ENCODE measurements at places on chromosomes 6 and 20.

DNA sequence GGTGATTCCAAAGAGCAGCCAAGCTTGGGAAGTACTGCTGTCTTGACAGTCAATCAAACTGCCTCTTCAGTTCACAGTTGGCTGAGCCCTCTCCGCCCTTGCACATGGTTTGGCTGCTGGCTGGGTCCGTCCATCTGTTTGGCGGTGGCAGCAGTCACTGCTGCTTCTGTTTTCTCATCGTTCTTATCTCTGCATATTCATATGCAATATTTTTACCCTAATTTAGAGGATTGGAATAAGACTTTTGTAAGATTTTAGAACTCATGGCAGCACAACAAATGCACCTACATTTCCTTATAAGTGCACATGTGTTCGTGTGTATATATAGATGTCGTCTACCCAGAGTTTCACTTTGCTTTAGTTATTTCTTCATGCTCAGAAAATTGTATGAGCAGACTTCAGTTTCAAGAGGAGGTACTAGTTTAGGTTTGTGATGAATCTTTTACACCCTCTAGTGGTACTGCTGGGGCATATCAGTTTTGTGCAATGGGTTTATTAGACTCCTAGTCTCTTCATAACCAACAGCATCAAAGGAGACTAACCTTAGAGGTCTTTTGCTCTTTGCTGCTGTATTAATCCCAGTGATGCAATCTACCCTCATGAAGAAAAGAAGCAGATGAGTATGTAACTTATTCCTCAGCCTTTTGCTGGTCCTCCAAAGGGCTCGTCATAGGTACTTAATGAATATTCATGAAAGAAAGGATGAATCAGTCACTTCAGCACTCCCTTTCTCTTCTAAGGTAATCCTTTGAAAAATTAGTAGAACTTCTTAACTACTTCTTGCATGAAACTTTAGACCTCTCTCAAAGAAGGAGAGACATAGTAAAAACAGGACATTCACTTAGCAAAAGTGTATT, 44.3 kb downstream of the KHDC1L start:
- peak; percentile 62 for DNase-seq

GRCh38 chr20:22423190-22423832, 161.1 kb downstream of the FOXA2 start:
- DNase-seq = no peak

GRCh38 chr6:82030761-82031503, 216.6 kb downstream of the IBTK start:
- no peak for DNase-seq

GRCh38 chr20:24773751-24774201, 175.3 kb upstream of the CST7 start:
- peak; percentile 90 for DNase-seq

DNA sequence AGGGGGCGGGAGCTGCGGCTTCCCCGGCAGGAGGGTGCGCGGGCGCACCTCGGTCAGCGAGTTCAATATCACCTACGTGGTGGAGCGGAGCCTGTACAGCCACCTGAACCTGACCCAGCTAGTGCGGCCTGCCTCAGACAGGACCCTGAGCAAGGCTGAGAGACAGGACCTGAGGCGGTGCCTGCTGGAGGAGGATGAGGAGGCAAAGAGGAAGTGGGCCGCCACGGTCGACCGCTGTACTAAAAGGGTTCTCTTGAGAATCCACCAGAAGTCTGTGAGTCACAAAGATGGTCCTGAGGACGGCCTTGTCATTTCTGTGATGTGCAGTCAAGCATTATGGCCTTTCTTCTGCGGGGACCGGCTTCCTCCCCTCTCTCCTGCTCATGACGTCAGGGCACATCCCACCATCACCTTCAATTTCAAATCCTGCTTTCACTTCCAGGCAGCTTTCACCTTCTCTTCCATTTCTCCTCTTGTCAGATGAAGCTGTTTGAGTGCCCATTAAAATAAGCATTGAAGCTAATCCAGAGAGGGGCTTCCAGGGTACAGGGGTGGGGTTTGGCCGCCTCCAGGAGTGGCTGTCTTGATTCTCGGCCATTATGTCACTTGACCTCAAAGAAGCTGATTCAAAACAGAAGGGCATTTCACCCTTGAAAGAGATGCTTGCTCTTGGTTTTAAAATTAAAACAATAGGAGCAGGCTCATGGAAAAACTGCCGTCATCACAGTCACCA, 177.6 kb downstream of the SASH1 start:
- peak; percentile 59 for DNase-seq

- no peak for DNase-seq
These were observed 166.2 kb downstream of the EDN1 start for GRCh38 chr6:12456343-12456742.

DNA sequence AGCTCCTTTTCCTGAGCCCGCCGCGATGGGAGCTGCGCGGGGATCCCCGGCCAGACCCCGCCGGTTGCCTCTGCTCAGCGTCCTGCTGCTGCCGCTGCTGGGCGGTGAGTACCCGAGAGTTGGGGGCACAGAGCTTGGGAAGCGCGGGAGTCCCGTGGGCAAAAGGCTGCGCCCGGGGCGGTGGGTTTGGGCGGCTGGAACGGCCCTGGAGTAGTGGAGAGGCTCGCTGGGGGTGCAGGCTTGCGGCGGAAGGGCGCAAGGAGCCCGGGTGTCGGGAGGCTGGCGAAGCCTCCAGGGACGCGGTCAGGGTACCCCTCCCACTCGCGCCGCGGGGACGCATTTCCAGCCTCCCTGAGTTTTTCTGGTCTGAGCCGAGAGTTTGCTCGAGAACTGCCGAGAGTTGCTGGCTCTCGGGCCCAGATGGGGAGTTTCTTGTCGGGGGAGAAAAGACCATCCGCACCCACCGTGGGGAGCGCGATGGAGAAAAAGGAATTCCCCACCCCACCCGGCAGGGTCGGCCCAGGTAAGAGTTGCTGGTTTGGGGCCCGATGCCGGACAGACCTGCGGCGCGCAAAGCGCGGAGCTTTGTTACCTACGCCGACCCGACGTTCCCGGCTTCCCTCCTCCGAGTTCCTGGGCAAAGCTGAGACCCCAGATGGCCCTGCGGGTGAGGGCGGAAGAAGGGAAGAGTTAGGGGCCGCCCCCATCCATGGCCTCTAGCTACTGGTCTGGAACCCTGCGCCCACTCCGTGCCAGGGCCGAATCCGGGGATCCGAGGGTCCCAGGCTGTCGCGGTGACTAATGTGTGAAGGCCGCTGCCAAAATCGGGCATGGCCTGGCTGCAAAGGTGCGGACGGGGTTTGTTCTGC, 584 bp downstream of the PTK7 start:
- DNase-seq = no peak

DNA sequence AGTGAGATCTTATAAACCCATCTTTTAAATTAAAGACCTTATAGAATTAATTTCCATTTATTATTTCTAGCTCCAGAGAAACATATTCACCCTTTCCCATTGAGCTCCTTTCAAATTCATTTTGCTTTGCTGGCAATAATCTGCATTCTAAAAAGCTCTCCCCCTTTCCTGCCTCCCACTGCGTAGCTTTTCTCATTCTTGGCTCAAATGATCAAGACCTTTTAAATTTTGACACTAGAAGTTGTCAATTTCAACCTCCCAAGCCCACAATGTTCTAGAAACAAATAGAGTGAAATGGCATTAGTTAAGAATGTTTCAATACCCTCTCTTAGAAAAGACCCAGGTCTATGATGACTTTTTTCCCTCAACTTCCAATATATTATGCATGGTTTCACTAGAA, 186.9 kb downstream of the AKAP7 start:
- no peak for DNase-seq

GRCh38 chr6:137303441-137303840, 84.3 kb upstream of the IFNGR1 start:
- DNase-seq = no peak

GRCh38 chr6:167232356-167232755, 58.8 kb upstream of the UNC93A start:
- DNase-seq = peak; percentile 60

GRCh38 chr20:50141811-50142561, 11.5 kb downstream of the PEDS1 start:
- DNase-seq = no peak

DNA sequence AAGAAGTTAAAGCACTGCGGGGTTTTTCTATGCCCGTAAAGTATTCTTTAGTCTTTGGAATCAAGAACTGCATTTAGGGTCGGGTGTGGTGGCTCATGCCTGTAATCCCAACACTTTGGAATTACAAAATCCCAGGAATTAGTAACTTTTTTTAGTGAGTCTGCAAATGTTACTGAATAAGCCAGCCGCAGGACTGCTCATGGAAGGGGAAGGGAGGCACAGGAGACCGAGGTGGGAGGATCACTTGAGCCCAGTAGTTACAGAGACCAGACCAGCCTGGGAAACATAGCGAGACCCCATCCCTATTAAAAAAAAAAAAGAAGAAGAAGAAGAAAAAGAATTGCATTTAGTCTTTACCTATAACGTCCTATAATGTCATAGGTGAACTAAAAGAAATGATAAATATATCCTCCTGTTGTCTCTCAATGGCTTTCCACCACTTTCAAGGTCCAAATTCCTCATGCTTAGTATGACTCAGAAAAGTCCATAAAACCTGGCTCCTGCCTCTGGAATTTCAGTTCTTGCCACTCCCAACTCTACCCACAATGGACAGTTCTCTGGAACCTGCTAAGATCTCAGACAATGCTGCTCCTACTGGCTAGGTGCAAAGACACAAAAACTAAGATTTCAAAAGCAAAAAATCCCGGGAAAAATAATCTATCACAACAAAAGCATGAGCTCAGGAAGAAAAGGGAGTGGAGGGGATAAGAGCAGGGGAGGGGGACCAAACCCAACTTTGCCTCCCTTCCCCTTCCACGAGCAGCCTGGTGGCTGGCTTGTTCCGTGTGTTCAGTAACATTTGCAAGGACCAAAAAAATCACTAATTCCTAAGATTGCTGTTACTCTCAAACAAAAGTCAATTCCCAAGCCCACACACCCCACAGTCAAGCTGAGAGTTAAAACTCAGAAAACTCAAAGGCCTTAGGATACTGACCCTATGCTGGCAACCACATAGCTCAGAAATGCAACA, 39.0 kb downstream of the B4GALT5 start:
- DNase-seq = peak; percentile 94

DNA sequence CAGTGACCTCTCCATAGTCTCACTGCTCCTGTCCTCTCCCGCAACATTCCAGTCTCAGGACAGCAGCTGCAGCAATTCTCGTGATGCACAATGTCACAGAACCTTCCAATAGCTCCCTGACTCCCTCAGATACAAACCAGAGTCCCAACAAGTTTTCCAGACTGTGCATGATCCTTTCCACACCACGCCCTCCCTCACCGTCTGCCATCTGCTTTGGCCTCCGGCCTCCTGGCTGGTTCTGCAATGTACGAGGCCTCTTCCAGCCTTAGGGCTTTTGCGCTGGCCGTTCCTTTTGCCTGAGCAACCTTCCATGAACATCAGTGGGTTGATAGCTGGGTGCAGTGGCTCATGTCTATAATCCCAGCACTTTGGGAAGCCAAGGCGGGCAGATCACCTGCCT, 9.6 kb downstream of the FNDC1 start:
- no peak for DNase-seq

DNA sequence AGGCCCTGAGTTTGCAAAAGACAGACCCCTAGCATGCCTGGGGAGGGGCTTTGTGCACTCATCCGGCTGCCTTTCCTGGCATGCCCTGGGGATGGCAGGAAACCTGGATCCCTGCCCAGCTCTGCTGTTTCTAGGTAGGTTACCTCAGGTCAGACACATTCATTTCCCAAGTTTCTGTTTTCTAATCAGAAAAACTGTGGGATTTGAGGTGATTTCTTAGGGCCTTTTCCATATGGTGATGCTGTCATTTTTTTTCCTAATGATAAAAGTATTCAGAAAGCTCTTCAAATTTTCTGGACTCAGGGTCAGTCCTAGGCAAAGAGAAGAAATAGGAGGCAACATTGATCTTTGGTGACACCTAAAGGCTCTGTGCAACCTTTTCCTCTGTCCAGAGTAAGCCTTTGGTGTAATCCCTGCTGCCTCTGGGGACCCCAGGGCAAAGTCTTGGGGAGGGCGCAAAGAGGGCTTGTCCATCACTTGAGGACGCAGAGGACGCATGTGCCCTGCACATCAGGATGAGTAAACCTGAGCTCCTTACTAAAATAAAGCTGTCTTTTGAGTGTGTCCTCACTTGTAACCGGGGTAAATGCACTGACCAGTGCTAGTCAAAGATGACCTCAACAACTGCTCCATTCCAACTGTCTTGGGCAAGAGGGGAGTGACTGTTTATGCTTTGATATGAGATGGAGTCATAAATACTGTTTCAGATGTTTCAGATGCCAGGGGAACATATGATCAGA, 13.5 kb upstream of the TRAM2 start:
- DNase-seq = peak; percentile 37

DNA sequence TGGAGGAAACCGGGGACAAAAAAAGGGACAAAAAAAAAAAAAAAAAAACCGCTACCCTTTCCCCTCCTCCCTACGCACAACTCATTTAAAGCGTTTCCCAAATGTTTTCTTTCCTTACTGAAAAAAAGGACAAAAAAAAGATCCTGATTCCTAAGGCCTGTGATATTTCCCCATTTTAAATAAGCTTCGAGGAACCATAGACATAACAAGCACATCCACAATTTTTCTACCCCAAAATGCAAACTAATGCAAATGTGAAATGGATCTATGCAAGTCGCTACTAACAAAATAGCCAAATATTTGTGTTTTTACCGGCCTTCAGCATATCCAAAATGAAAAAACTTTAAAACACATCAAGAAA, 1.4 kb upstream of the ZNF217 start:
- DNase-seq = no peak

DNA sequence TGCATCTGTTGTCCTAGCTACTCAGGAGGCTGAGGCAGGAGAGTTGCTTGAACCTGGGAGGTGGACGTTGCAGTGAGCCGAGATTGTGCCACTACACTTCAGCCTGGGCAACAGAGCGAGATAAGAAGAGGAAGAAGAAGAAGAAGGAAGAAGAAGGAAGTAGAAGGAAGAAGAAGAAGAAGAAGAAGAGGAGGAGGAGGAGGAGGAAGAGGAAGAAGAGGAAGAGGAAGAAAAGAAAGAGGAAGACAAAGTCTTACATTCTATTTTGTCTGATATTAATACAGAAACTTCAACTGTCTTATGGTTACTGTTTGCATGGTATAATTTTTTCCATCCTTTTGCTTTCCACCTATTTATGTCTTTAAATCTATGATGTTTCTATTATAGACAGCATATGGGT, 7.2 kb upstream of the NELFCD start:
- DNase-seq = no peak

- no peak for DNase-seq
These were observed 327.3 kb downstream of the HDGFL1 start for GRCh38 chr6:22896696-22897095.

DNA sequence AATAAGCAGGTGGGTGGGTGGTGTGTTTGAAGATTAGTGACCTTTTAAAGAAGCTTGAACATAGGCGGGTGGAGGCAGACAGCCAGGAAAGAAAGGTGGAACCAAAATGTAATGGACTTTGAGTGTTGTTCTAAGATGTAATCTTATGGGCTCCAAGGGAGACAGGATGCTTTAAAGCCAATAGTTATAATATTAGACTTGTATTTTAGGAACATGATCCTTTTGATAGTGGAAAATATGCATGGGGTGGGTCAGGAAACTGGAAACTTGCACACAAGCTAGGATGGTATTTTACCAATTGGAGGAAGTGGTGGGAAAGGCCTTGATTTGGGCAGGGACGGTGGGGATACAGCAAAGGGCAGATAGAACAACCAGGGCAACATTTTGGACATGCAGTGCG, 151.8 kb upstream of the PDE7B start:
- DNase-seq = no peak
